ENCODE measurements at places on chromosomes 1 and 21. TPM values are rescaled to one million over a fixed set of nuclear protein-coding genes. Genes with fewer than 3 reads are reported as not detected.

GRCh38 chr1:10620776-10621175 is 146.0 kb downstream of the PEX14 start:
- DNase-seq = no peak
- no peaks in the 10 kb centered on the region for H3K4me1 ChIP-seq
- H3K27me3 ChIP-seq = no peaks in the 10 kb centered on the region
- no peak overlapping the region for H3K4me3 ChIP-seq

Gene ADARB1
- 29.5 TPM for total RNA-seq

- no peak overlapping the region for H3K27ac ChIP-seq
- no peak overlapping the region for H3K4me3 ChIP-seq
- no peaks in the 10 kb centered on the region for H3K36me3 ChIP-seq
- DNase-seq = no peak
Measured at GRCh38 chr1:201648066-201648906, 109.4 kb downstream of the NAV1 start.

DNA sequence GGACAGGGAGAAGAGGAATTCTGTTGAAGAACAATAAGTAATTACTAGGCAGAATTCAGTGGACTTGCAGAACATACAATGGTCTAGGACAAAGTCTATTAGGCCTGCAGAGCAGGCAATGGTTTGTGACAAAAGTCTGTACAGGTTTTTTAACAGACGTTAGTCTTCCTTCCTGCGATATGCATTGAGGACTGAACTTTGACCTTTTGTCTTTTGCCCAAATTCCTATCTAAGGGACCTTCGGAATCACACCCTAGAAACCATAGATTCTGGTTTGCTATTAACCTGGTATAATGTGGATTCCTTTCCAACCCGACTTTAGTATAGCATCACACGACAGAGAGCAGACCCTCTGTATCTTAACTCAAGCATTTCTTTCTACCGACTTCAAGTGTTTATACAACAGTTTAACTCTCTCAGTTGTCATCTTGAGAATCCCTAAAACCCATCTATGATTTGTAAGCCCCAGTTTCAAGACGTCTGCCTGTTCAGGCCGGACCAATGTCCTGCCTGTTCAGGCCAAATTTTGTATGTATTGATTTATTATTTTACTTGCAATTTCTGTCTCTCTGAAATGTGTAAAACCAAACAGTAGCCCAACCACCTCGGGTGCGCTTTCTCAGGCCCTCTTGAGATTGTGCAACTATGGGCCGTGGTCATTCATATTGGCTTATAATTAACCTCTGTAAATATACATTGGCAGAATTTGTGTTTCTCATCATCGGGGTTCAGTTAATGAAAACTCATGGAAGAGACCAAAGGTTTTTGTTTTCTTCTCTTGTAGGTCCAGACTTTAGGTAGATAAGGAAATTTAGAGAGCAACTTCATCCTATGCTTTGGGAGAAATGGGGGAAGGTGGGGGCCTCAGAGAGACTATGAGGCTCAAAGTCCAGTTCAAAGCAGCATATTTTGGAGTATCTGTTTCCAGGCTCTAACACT is 76.9 kb upstream of the TNFSF18 start:
- no peak overlapping the region for H3K27ac ChIP-seq
- no peak for DNase-seq
- H3K4me1 ChIP-seq = no peaks in the 10 kb centered on the region
- H3K4me3 ChIP-seq = no peak overlapping the region

DNA sequence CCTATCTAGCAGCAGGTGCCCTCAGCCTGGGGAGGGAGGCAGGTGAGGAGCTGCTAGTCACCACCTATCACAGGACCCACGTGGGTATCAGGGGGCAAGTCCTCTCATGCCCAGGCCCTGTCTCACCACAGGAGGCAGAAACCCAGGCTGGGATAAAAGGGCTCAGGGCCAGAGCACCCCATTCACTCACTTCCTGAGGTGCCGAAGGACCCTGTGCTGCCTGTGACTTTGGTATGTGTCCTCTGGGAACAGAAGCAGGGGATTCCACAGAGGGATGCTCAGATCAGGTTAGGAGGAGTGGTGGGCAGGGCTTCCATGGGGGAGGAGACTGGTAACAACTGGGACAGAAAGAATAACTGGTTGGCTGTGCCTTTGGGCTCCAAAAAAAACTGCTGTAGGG is at the start of gene LCE1E:
TSS of gene LCE1E (plus strand) at position 181 of the 400 bp plus-strand sequence. CDS start 1,043 bp downstream, outside the sequence.
- no peaks in the 10 kb centered on the region for H3K4me1 ChIP-seq
- DNase-seq = no peak
- peaks cover 5% of the 10 kb centered on the region for H3K27me3 ChIP-seq
- no peaks in the 10 kb centered on the region for H3K36me3 ChIP-seq

Gene ATP6V1G3
- not detected for total RNA-seq

- no peak for DNase-seq
- H3K4me1 ChIP-seq = no peaks in the 10 kb centered on the region
- H3K27me3 ChIP-seq = no peaks in the 10 kb centered on the region
- H3K27ac ChIP-seq = no peak overlapping the region
- peaks cover 7% of the 10 kb centered on the region for H3K36me3 ChIP-seq
Measured at GRCh38 chr1:229643996-229644745, 18.1 kb downstream of the URB2 start.

DNA sequence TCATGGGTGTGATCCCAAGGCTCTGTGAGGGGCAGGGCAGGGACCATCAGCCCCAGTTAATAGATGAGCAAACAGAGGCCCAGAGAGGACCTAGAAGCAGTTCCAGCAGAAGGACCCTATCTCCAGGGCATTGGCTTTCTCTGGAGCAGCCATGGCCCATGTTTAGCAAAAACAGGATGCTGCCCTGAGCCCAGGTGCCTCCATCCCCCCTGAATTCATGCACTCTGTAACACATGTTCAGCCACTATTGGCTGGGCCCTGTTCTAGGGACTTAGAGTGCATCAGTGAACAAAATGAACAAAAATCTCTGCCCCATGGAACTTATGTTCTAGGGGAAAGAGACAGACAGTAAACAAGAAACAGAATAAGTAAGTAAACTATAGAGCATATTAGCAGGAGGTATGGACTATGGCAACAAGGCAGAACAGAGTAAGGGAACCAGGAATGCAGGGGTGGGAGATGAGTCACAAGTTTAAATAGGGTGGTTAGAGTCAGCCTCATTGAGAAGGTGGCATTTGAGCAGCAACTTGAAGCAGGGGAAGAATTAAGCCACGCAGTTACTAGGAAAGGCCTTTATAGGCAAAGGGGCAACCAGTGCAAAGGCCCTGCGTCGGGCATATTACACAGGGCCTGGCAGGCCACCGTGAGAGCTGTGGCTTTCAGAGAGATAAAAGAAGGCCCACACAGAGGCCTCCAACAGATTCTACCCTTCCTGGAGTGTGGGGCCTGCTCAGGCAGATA is 185.9 kb upstream of the EDN2 start:
- no peaks in the 10 kb centered on the region for H3K27me3 ChIP-seq
- no peak for DNase-seq
- H3K36me3 ChIP-seq = no peaks in the 10 kb centered on the region
- H3K27ac ChIP-seq = no peak overlapping the region
- no peak overlapping the region for H3K4me3 ChIP-seq
- H3K4me1 ChIP-seq = peaks cover 92% of the 10 kb centered on the region

DNA sequence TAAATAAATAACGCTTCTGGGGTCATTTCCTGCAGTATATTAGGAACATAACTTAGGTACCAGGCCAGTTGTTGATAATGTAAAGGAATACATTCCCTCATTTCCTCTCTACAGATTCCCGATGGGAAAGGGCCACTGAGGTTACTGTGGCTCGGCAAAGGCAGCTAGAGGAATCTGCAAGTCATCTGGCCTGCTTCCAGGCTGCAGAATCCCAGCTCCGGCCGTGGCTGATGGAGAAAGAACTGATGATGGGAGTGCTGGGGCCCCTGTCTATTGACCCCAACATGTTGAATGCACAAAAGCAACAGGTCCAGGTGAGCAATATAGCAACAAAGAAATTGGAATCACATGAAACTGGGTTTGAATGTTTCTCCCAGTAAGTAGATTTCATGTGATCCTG is 109.6 kb upstream of the BMP8A start:
- no peak overlapping the region for H3K27ac ChIP-seq
- no peak overlapping the region for H3K4me3 ChIP-seq
- peaks cover 47% of the 10 kb centered on the region for H3K36me3 ChIP-seq
- H3K4me1 ChIP-seq = no peaks in the 10 kb centered on the region
- no peaks in the 10 kb centered on the region for H3K27me3 ChIP-seq
- no peak for DNase-seq

Gene RPF1
- 63.5 TPM for total RNA-seq

DNA sequence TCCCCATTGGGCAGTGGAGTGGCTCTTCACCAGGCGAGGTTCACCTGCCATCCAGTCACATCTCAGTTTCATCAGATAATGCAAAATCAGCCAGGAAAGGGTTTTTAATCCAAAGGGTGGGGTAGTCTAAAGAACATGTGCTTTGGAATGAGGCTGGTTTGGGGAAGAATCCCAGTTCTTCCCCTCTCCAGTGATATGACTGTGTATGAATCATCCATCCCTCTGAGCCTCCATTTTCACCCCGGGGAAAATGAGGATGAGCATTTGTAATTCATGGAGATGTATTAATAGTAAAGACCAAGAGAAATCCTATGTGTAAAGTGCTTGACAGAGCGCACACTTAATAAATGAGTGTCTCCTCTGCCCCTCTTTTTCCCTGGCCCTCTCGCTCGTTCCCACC is 215.1 kb upstream of the FGGY start:
- H3K4me3 ChIP-seq = no peak overlapping the region
- H3K36me3 ChIP-seq = no peaks in the 10 kb centered on the region
- no peak for DNase-seq
- no peaks in the 10 kb centered on the region for H3K27me3 ChIP-seq
- no peak overlapping the region for H3K27ac ChIP-seq

Gene XPR1
- 20.8 TPM for total RNA-seq

Gene FCGR3B
- total RNA-seq = not detected

- H3K4me1 ChIP-seq = no peaks in the 10 kb centered on the region
- H3K36me3 ChIP-seq = no peaks in the 10 kb centered on the region
- no peak for DNase-seq
- H3K27me3 ChIP-seq = no peaks in the 10 kb centered on the region
Measured at GRCh38 chr1:21853131-21853427, 41.0 kb downstream of the LDLRAD2 start.

DNA sequence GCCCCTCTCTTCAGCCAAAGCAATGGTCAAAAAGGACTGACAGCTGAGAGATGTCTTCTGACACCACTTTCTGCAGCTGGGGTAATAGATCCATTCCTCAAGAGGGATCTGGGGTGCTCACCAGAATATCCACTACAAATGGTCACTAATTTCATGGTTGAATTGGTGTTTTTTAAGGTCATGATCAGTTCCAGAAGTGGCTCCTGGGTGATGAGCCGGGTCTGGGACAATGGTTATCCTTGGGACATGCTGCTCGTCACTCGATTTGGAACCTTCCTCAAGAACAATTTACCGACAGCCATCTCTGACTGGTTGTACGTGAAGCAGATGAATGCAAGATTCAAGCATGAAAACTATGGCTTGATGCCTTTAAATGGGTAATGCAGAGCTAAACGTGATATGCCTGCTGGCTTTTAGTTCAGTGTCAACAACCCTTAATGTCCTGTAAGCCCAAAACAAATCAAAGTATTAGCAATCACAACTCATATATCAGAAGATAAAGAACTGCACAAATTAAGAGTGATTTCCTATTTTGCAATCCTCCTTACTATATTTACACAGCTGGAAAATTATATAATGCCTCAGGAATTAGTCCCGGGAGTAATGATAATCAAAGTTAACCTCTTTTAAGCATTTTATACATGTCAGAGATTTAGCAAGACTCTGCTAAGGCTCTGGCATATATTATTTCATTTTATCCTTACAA is 20.1 kb downstream of the FMO3 start:
- H3K4me1 ChIP-seq = no peaks in the 10 kb centered on the region
- no peak overlapping the region for H3K27ac ChIP-seq
- H3K27me3 ChIP-seq = no peaks in the 10 kb centered on the region
- no peaks in the 10 kb centered on the region for H3K36me3 ChIP-seq

- H3K27ac ChIP-seq = no peak overlapping the region
- no peak overlapping the region for H3K4me3 ChIP-seq
- H3K4me1 ChIP-seq = no peaks in the 10 kb centered on the region
- DNase-seq = no peak
- H3K27me3 ChIP-seq = no peaks in the 10 kb centered on the region
Measured at GRCh38 chr1:79100385-79100784, 93.9 kb upstream of the ADGRL4 start.

Gene XCL1
- total RNA-seq = 258 TPM

- H3K27me3 ChIP-seq = no peaks in the 10 kb centered on the region
- DNase-seq = no peak
- H3K4me1 ChIP-seq = no peaks in the 10 kb centered on the region
- no peaks in the 10 kb centered on the region for H3K36me3 ChIP-seq
- H3K27ac ChIP-seq = no peak overlapping the region
Measured at GRCh38 chr1:69842326-69842725, 274.6 kb downstream of the LRRC7 start.

GRCh38 chr1:163120372-163120771 is 51.2 kb downstream of the RGS4 start:
- H3K27ac ChIP-seq = no peak overlapping the region
- no peaks in the 10 kb centered on the region for H3K36me3 ChIP-seq
- H3K4me3 ChIP-seq = no peak overlapping the region
- no peak for DNase-seq
- no peaks in the 10 kb centered on the region for H3K27me3 ChIP-seq
